ENCODE measurements at places on chromosomes 3 and 15.

GRCh38 chr3:11379238-11379823 lies 107.1 kb downstream of the ATG7 start:
- DNase-seq: peak; percentile 38

GRCh38 chr15:85168642-85169173 lies 187.1 kb downstream of the PDE8A start:
- DNase-seq: no peak

DNA sequence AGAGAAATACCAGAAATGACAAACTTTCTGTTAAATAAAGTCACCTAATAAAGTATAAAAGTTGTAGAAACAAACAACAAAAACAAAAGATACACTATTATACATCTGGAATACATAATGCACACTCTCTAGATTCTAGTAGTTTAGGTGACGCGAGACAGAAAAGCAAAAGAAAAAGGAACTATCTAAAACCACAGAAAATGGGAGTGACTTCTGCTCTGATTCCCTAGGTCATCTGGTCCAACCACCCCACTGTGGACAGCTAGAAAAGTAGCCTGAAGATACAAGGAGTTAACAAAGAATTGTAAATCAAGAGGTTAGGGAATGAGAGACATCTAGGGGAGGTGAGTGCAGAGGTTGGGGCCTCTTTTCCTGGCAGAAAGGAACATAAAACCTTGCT lies 39.1 kb downstream of the DHX36 start:
- peak; percentile 45 for DNase-seq

DNA sequence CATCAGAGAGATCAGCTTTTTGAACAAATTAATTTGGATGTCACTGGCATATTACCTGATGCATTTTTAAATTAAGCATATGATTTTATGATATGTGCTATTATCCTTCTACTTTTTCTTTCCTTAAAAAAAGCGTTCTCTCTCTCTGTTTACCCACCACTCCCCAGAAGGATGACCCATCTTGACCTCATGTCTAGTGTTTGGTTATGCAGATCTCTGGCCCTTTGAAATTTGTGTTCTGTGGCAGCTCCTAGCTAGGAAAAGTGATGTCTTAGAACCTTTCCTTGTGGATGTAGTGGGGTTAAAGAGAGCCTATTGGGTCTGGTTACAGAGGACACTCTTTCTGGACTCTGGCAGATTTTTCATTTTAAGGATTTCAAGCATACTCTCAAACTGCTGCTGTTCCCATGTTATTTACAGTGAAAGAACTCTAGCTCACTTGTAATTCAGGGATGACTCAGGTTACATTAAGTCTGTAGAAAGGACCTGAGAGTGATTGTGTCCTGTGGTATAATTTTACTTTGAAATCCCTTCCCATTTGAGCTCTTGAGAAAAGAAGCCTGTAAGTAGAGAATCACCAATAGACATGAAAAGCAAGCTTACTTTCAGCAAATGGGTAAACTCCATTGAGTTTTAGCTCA lies 23.8 kb downstream of the ARHGEF26 start:
- no peak for DNase-seq

DNA sequence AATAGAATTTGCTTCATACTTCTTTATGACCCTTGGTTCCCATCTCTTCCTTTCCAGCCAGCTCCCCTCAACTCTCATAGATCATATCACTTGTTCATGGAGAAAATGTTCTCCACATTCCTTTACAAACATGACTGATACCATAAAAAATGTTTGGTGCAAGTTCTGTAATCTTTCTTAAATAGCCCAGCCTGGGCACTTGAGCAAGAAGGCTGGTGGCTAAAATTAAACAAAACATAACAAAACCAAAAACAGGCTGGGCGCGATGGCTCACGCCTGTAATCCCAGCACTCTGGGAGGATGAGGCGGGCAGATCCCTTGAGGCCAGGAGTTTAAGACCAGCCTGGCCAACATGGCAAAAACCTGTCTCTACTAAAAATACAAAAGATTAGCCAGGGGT lies 8.9 kb upstream of the POLR2M start:
- no peak for DNase-seq

- no peak for DNase-seq
Measured at GRCh38 chr15:33066584-33066983, 127.9 kb downstream of the FMN1 start.

DNA sequence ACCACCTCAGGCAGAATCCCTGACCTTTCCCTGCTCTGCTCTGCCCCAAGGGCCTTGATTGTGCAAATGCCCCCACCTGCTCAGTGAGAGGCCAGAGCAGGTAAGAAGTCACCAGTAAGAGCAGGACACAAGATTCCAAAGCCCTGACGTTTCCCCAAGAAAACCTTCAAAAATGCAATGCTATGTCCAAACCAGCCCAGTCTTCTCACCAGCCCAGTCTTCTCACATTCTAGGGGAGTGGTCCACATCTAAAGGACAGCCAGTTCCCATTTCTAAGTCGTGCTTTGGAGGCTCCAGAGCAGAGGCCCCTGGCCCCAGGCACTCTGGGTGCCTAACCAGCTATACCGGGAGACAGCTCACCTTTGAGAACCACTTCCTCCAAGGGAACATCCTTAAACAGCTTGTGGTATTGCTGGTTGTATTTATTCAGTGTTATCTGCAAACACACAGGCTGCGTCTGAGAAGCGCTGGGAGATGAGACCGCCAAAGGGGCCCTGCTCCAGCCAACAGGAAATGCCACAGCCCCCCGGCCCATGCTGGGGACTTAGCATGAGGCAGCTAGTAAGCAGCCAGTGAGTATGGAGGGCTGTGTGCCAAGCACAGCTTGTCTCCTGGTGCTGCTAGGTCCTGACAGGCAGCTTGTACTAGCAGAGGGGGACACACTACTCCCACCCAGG lies 29.3 kb downstream of the GRAMD2A start:
- no peak for DNase-seq

DNA sequence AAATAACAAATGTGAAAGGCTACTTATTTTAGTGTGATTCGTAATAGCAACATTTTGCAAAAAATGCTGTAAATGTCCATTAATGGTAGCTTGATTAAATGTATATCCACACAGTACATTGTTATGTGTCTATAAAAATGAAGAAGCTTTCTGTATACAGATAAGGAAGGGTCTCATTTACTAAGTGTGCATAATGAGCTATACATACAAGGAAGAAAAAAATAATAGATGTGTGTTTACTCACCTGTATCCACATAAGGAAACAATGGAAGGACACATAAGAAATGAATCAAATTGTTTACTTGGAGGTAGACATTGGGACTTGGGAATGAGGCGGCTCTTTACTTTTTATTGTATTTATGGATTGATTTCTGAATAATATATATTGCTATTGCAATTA lies 34.9 kb downstream of the MED12L start:
- no peak for DNase-seq

DNA sequence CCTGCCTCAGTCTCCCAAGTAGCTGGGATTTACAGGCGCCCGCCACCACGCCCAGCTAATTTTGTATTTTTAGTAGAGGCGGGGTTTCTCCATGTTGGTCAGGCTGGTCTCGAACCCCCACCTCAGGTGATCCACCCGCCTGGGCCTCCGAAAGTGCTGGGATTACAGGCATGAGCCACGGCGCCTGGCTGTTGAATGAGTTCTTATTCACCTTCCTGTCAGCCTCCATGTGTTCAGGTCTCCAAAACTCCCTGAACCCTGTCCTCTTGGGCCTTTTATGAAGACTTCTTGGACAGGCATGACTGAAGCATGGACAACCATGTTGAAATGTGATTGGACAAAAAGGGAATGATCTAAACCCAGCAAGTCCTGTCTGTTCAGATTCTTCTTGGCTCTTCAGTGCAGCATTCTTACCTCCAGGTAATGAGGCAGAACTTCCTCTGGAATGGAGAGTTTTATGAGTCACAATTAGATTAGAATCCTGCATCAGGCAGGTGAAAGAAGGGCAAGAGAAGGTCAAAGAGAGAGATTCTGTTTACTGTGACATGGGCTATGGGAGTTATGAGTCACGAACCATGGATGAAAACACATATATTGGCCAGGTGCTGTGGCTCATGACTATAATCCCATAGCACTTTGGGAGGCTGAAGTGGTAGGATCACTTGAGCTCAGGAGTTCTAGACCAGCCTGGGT lies 23.1 kb upstream of the EIF4A2 start:
- DNase-seq: no peak

GRCh38 chr3:59810606-59811005 lies 760.8 kb upstream of the CFAP20DC start:
- DNase-seq: no peak

- DNase-seq: no peak
Measured at GRCh38 chr3:189169728-189170127, 2.0 kb upstream of the TPRG1 start.

DNA sequence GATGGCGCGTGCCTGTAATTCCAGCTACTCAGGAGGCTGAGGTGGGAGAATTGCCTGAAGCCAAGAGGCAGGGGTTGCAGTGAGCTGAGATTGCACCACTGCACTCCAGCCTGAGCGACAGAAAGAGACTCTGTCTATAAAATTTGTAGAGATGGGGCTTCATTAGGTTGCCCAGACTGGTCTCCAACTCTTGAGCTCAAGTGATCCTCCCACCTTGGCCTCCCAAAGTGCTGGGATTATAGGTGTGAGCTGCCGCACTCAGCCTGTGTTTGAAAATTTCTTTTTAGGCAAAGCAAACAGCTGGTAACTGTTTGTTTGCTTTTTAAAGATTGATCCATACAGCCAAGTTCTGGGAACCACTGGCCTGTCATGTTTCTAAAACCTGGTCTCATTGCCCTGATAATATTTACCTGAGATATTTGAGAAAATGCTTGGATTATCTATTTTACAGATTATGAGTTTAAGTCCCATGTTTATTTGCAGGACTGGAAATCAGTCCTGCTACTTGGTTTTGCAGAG lies 64.2 kb upstream of the LMOD3 start:
- no peak for DNase-seq

DNA sequence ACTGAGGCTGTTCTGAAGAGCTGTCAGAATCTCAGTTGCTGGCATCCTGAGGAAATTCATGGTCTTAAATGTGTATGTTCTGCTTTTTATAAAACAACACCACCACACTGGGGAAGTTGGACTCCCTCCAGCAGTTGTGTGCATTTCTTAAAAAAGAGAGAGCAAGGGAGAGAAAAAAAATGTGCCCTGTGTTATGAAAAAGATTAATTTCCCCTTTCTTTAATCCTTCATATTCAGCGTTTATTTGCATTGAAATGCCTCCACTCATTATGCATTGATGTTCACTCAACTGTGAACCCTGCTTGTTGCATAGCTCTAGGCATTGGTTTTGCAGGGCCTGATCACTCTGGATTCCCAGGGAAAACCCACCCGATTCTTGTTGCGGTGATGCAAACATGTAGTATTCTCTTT lies 4.4 kb upstream of the ZNF609 start:
- peak; percentile 76 for DNase-seq

GRCh38 chr3:76615719-76616118 lies 424.2 kb upstream of the ROBO2 start:
- no peak for DNase-seq

DNA sequence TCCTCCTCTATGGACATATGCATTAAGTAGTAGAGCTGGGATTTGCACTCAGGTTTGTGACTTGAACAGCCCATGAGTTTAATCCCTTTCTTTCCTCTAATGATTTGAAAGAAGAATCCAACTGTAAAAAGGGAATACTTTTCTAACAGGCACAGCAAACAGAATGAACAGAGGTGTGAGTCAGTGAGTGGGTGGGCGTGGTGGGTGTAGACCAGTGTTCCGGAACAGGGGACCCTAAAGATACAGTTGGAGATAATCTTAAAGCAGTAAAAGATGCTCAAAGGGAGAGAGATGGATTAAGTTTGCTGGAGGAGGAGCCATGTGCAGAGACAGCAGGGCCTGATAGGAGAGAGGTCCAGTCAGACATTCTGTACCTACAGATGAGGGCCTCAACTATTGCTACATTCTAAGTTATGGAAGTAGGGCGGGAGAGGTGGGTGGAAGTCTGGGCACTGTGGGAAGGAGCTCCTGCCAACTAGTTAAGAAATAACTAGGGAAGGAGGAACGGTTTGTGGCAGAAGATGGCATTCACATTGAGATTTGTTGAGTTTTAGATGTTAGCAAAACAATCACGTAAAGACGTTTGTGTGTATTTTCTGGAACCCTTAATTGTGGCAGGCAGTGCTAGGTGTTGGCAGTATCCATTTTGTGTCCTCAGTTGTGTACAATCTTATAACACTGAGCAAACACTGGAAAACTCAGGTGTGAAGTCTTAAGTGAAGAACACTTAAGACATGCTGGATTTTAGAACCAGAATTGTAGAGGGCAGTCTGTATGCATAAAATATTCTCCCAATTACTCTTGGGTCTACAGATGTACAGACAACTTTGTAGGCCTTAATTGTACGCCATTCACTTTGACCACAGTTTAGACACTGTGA lies 511.0 kb downstream of the GRM7 start:
- DNase-seq: no peak

DNA sequence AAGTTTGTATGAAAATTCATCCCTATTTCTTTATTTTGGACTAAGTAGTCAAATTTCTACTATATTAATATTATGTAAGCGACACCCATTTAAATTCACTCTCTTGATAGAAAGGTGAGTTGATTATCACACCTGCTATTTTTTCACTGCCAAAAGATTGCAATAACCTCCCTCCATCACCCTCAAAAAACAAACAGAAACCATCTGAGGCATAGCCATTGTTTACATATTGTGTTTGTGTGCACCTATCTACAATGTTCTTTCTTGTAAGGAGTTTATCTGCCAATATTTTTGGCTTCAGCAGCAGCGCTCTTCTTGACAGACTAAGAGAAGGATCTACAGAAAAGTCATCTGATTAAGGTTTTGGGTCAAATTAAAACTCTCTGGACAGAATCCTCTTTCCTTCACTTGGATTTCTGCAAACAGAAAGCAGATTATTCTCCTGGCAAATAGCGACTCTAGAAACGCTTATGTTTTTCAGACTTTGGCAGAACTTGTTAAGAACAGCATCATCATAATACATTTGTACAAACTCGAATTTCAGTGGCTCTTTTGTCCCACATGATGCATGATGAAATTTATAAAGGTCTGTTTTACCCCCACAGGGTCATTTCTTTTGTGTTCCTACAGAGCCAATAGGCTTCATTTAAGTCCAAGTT lies 48.6 kb downstream of the KCNMB2 start:
- no peak for DNase-seq

DNA sequence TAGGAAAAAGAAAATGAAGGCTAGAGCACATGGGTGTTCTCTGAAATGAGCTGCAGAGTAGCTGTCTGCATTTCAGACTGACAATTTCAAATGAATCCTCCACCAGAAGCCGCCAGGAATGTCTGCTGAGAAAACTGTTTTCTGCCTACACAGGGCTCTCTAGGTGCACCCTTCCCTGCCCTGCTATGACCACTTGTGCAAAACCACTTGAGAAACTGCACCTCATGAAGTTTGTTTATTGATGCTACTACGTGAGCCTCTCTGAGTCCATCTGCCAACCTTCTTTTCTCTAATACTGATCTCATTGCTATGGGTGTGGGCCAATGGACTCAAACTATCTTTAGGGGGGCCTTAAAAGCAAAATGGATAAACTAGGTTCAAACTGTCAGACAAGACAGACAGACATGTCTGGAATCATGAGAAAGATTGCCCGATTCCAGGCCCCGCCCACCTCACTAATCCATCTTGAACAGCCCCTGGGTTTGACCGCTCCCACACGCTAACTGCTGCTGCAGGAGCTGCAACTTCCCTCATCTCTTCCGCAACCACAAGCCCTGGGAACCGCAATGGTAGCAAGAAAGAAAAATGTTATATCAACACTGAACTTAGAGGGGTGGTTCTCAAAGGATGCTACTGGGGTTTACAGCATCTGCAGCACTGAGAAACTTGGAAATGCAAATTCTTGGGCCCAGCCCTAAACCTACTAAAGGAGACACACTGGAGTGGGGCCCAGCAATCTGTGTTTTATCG lies 9.0 kb upstream of the CD47 start:
- peak; percentile 63 for DNase-seq

- no peak for DNase-seq
Measured at GRCh38 chr3:26574766-26575165, 47.8 kb upstream of the LRRC3B start.

Measured in inflammatory macrophage treated with lipopolysaccharide for 1 hour (primary cell).